ENCODE measurements at places on chromosomes 6 and 20.
A peak's percentile ranks its signal among the peaks of the same experiment; 100 is the strongest.

- DNase-seq = no peak
These were observed 1.6 kb downstream of the TOX2 start for GRCh38 chr20:43916073-43916880.

GRCh38 chr6:89281779-89282246, 33.3 kb downstream of the GABRR2 start:
- peak; percentile 13 for DNase-seq

DNA sequence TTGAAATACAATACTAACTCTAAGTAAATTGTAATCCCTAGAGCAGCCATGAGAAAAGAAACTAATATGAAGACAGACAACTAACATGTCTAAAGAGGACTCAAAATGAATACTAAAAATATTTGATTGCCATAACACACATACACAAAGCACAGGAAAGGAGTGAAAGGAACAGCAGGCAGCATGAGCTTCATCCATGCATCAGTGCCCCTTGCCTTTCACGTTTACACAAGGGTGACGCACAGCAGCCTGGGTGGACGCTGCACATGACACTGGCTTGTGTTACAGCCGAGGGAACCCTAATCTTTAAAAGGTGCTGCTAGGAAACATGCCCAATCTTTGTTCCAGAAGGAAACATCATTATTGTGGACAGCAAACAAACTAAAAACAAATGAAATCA, 123.5 kb downstream of the MAN1A1 start:
- DNase-seq = no peak

- DNase-seq = peak; percentile 99
These were observed 4.3 kb upstream of the CEBPB start for GRCh38 chr20:50186151-50186885.

DNA sequence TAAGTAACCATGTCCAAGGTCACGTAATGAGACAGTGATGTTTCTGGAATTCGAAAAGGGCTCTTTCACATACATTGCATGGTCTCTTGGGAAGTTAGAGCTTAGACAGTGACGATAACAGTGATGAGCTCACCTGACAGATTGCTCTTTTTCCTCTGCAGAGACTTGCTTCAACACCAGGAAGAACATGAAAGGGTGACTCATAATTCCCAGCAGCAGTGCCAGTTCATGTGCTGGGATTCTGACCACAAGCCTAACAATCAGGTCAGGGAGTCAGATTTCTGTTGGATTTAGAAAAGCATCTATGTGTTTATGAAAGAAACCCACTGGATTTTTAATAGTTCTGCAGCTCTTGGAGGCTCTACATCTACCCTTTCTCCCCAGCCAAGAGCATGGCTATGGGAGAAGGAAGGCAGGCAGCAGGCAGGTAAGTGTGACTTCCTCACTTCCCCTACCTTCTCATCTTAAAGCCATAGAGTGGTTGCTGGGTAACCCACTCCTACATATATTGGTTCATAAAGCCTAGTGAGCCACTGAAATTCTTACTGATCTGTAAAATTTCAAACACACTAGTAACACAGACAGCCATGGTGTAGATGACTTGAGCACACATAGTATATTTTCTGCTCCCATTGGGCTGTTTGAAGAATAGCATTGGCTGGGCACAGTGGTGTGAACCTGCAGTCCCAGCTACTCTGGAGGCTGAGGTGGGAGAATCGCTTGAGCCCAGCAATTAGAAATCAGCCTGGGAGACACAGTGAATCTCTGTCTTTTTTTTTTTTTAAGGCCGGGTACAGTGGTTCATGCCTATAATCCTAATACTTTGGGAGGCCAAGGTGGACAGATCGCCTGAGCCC, 44.4 kb upstream of the LOC128125822 start:
- peak; percentile 86 for DNase-seq

GRCh38 chr20:25360631-25361286, 29.9 kb downstream of the ABHD12 start:
- no peak for DNase-seq

GRCh38 chr6:140923048-140923447, 1209.7 kb upstream of the GJE1 start:
- DNase-seq = no peak

- no peak for DNase-seq
These were observed 86.3 kb upstream of the PROKR2 start for GRCh38 chr20:5402903-5403531.

DNA sequence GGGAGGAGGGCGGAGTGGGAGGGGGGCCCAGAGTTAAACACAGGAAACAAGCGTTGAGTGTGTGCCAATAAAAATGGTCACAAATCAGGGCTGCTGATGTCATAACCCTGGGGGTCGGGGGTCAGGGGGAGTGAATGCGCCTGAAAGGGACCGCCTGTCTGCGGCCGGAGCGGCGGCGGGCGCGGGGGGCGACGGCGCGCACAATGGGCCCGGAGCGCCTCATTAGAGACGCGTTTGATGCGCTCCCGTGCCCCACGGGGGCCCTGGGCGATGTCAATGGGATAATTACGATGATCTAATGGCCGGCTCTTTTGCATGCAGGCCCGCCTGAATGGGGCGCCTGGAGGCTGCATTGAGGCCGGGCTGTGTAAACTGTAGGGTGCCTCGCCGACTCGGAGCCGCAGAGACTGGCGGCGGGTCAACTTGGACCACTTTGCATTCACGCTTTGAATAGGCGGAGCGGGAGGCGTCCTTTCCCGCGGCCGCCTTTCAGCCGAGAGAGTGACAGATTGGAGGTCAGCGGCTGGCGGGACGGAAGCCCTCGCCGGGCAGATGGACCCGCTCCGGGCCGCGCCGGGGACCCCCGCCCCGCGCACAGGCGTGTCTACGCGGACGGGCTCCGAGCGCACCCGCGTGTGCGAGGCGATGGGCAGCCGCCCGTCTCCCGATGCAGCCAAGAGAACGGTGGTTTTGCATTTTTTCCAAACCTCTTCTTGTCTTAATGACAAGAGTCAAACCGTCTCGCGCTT, 296.1 kb downstream of the TFAP2C start:
- DNase-seq = no peak

GRCh38 chr6:30411515-30412207, 66.7 kb downstream of the RPP21 start:
- peak; percentile 59 for DNase-seq
